Stimulated activated CD4-positive, alpha-beta T cell treated with anti-CD3 and anti-CD28 coated beads, TNF-alpha, amount 100 ng/mL, for 4 hours (primary cell): ENCODE measurements at places on chromosomes 12 and 14.

- DNase-seq = no peak
Measured at GRCh38 chr12:108479364-108480070, 35.6 kb upstream of the FICD start.

- DNase-seq = no peak
Measured at GRCh38 chr14:96586921-96587822, 85.0 kb downstream of the PAPOLA start.

- DNase-seq = peak; percentile 2
Measured at GRCh38 chr12:116818341-116818856, 62.8 kb downstream of the HRK start.

GRCh38 chr12:178829-179109, 35.2 kb downstream of the SLC6A12 start:
- DNase-seq = no peak

DNA sequence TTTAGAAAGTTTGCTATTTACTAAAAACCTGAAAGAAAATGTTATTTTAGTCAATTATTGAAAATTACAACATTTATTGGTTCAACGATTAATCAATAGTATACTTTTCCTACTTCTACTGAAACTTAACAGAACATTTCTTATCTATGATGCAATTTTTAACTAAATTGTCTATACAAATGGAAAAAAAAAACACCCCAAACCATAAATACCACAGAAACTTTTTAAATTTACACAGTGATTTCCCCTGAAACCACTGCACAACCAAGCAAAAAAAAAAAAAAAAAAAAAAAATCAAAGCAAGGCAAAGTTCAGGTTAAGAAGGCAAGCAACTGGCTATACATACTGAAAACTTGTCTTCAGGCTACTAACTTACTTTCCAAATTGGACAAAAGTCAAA, 71.9 kb upstream of the POC1B start:
- DNase-seq = no peak

DNA sequence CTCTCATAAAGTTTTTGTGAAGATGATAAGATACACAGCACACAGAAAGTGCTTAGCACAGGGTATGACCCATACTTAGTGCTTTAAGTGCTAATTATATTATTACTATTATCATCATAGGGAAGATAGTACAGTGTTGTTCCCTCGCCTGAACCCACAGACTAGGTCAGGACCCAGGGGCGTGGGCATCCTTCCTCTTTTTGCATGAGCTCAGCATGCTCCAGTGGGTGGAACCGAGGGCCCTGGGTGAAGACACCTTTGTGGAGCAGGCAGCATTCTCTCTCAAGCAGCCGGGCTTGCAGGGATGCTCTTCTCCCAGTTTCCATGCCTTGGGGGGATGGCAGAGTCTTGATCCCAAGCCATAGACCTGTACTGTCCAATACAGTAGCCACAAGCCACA, 34.8 kb downstream of the CRACR2A start:
- no peak for DNase-seq

DNA sequence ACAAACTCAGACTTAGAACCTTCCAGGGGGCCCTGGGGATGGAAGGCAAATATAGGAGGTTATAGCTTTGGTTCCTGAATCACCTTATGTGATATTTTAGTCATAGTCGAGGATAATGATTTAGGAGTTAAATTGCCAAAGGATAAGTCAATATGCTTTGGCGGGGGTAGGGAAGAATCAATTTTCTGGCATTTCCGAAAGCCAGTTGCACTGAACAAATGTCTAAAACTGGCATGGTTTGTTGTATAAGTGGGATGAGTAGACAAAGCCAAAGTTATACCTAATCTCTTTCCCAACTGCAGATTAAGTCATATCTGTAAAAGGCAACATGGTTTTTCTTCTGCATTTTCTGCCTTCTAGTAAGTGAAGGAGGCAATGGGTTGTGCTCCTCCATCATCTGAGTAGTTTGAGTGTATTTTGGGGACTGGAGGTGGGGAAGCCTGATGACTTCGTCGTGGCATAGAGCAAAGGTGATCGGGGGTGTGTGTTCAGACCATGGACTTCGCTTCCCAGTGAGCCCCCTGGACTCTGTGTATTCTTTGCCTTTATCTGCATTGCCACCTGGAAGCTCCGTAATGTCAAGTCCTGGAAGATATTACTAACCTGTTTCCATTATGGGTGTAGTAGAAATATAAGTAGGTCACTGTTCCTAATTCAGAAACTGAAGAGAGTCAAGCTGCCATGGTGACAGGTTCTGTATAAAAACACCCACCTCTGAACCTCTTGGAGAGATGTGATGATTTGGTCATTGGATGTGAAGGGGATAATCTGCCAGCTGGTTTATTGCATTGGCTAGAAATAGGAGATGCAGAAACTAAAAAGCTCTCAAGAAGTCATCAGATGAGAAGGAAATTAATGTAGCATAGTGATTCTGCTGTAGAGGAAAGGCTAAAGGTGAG, 24.5 kb downstream of the PPFIBP1 start:
- no peak for DNase-seq

DNA sequence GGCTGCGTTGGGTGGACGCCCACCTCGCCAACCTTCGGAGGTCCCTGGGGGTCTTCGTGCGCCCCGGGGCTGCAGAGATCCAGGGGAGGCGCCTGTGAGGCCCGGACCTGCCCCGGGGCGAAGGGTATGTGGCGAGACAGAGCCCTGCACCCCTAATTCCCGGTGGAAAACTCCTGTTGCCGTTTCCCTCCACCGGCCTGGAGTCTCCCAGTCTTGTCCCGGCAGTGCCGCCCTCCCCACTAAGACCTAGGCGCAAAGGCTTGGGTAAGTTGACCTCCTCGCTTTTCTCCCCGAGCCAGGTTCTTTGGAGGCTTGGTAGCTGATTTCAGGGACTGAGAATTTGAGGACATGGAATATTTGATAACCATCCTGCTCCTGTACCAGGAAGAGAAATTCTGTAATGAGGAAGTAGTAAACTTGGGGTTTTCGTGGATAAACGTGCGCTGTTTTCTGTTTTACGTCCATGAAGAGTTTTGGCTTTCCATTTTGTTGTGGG, 530 bp downstream of the APAF1 start:
- DNase-seq = no peak

DNA sequence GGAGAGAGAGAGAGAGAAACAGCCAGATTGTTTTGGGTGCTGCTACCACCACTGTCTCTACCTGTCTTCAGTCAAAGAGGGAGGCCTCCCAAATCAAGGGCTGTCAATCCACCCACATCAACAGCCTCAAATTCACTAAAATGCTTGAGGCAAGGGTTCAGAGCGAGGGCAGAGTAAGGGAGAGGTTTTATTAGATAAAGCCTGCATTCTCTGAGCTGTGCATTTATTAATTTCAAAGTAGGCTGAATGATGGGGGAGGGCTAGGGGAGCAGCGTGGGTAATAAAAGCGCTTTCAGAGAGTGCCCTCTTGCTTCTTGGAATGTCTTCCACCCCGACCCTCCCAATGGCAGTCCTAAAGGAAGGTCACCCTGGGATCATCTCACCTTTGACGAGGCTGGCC, 636.5 kb upstream of the TBX3 start:
- no peak for DNase-seq

- DNase-seq = no peak
Measured at GRCh38 chr14:20295067-20295466, 10.7 kb downstream of the TTC5 start.

- no peak for DNase-seq
Measured at GRCh38 chr12:90712671-90713070, 242.3 kb downstream of the CCER1 start.

DNA sequence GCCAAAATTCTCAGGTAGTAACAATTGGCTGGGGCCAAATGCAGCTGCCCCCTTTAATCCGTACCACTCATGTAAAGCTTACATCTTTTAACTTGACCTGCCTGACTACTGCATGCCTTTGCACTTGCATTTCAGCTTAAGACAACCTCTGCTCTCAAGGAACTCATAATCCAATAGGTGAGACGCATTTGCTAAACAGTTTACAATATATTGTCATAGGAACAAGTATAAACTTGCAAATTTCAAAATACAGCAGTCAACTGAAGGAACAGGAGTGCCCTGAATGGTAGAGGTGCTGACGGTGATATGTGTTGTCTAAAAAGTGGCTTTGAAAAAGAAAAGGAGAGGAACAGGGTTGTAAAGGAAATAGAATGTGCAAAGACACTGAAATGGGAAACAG, 3.6 kb upstream of the BRMS1L start:
- DNase-seq = no peak

DNA sequence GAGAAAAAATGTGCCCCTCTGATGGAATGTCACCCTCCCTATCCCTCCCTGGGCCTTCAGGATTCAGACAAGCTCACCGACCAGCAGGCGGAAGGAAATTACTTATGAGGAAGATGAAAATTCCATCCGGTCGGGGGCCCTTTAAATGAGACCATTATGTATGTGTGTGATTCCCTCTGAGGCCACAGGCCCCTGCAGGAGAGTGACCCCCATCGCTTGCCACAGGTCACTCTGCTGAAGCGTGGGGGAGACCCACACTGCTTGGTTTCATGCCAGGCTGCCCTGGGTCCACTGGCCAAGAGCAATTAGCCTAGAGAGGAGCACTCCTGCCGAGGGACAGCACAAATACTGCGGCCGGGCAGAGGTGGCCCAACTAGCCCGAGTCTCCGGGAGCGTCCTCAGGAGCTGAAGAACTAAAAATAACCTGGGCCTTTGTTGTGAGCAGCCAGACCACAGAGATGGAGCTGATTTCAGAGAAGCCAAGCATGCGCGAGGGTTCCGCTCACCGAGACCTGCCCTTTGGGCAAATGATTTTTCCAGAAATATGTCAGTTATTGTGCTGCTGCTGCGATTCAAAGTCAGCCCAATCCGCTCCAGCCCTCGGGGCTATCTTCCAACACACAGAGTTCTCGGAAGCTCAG, 276.4 kb downstream of the DPF3 start:
- DNase-seq = no peak

DNA sequence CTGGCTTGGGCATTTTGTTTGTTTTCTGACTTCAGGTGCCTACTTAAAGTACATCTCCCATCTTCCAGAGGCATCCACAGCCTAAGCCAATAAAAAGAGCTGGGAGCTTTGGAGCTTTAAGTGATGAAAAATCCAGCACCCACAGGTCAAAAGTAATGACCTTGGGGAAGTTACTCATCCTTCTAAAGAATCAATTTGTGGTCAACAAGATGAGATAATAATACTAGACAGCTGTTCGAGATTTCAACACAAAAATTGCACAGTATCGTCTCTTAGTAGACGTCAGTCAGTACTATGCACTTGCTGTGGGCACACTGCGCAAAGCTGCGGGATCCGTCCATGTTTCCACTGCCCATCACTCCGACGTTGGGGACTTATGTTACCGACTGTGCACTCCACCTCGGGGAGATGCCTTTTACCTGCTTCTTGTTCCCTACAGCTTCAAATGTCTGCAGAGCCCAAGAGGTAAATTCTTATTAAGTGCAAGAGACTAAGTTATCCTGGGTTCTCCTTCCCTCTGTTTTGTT, 1.3 kb downstream of the ST8SIA1 start:
- no peak for DNase-seq

DNA sequence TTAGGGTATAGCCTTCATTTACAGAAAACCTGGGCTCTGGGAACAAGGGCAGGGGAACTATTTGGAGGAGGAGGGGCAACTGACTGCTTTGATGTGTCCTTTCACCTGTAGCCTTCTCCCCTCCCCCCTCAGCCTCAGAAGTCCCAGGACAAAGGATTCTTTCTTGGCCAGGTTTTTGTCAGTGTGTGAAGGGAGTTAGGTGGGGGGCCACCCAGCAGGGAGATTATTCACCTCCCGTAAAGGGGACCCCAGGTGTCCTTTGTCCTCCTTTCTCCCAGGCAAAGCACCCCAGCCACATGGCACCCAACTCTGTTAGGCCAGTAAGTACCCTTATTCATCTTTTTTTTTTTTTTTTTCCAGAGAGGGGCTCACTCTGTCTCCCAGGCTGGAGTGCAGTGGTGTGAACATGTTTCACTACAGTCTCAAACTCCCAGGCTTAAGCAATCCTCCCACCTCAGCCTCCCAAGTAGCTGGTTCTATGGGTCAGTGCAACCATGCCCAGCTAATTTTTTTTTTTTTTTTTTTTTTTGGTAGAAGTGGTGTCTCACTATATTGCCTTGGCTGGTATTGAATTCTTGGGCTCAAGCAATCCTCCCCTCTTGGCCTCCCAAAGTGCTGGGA, 723 bp upstream of the NFE2 start:
- no peak for DNase-seq

- DNase-seq = no peak
Measured at GRCh38 chr12:127802271-127802670, 464.7 kb upstream of the TMEM132C start.
